ENCODE measurements at places on chromosomes 13 and 19.

- no peak for DNase-seq
These were observed 5.6 kb upstream of the GATAD2A start for GRCh38 chr19:19399733-19400433.

GRCh38 chr13:113724780-113725315 lies 34.2 kb upstream of the TMEM255B start:
- peak; percentile 89 for DNase-seq

DNA sequence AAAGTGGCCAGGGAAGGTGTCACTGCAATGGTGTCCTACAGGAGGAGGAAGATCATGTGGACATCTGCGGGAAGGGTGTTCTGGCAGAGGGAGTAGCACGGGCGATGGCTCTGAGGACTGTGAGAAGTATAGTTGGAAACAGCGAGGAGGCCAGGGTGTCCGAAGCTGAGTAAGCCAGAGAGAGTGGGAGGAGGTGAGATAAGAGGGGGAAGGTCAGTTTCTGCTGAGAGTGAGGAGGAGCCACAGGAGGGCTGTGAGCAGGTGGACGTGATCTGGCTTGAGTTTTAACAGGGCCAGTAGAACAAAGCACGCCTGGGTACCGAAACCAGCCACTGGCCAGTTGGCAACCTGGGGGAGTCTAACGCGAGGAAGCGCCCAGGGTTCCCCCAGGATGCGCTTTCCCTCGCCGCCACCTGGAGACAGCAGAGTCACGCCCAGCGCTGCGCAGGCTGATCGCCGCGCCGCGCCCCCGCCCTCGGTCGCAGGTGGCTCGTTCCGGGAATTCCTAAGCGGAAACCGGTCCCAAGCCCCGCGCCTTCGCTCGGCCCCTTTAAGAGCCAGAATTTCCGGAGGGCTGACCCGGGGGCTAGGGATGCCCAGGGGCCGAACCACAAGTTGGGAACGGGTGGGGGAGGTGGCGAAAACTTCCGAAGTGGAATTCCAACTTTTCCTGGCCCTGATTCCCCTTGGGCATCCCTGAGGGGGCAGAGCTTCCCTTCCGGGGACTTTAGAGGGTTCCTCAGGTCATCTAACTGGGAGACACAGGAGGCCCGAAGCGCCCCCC lies 1.1 kb upstream of the LSR start:
- DNase-seq: peak; percentile 72

DNA sequence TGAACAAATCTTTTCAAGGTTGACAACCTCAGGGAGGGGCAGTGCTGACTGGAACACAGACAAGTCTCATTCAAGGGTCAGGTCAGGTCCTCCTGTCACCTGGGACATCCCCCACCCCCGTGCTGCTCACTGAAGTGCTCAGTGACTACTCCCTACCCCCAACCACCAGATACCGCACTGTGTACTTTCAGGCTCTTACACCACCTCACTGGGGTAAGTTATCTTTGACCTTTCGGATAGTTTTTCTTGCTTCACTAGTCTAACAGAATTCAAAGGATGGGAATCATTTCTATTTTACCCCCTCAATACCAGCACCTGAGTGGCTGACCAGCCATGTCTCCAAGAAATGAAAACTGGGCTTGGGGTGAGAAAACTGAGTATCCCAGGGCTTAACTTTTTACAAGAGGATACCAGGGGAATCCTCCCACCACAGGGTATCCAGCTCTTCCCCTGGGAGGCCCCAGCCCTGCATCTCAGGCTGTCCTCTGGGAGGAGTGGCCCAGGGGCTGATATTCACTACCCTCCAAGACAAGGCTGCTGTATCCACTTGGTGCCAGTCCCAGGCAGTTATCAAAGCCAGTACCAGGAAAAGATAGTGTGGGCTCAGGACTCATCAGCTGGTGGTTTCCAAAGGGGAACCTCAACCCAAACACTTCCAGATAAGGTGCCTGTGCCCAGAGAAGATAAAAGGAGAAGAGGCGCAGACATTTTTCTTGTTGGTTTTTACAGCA lies 2.1 kb downstream of the ZNF563 start:
- DNase-seq: peak; percentile 62

GRCh38 chr19:32570081-32570785 lies 10.8 kb upstream of the PDCD5 start:
- peak; percentile 64 for DNase-seq

- no peak for DNase-seq
These were observed 19.1 kb upstream of the KLF12 start for GRCh38 chr13:74153316-74153715.
